ENCODE measurements at places on chromosomes 13 and 19. TPM values are rescaled to one million over a fixed set of nuclear protein-coding genes. Genes with fewer than 3 reads are reported as not detected.

The DOCK6 gene
- total RNA-seq = 119 TPM

The SPACA4 gene
- not detected for total RNA-seq

The ZNF497 gene
- total RNA-seq = 0.19 TPM

- DNase-seq = no peak
These were observed 122.9 kb downstream of the MIPEP start for GRCh38 chr13:23766283-23766682.

- no peak for DNase-seq
These were observed 25.2 kb upstream of the KCTD4 start for GRCh38 chr13:45226024-45226423.

DNA sequence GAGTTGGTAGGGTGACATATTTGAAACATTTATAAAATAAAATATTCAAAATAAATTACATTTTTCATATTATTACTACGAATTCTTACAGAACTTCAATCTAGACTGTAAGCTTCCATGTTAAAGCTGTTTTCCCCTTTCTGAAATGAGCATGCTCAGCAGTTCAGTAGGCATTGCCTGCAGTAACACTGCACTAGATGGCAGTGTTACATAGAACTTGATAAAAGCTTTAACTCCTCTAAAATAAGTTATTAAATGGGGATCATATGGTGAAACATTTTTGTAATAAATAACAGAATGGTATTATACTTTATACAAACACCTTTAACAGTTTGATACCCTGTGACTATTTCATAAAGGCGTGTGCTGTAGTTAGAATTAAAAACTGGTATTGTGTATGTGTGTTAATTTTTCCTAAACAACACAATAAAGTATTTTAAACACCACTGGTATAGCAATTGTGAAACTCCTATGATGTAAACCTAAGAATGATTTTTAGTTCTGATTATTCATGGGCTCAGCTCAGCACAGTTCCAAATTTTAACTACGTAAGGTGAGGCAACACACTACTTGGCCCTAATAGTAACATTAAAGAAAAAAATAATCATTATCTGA lies 11.6 kb upstream of the GPR18 start:
- no peak for DNase-seq

- no peak for DNase-seq
These were observed 15.0 kb downstream of the GPATCH1 start for GRCh38 chr19:33096005-33096404.

GRCh38 chr13:30142486-30143211 lies 164.7 kb downstream of the KATNAL1 start:
- no peak for DNase-seq

- peak; percentile 97 for DNase-seq
These were observed 1.1 kb downstream of the HSPB6 start for GRCh38 chr19:35755550-35756376.

Data from mesenteric fat pad (tissue), 1 donor.